Stimulated activated CD4-positive, alpha-beta T cell treated with anti-CD3 and anti-CD28 coated beads, Interleukin-12 subunit alpha, Interleukin-12 subunit beta, amount 100 ng/mL, for 24 hours (primary cell): ENCODE measurements at places on chromosomes 11 and 22.

GRCh38 chr11:8081591-8082250, 710 bp downstream of the TUB start:
- DNase-seq, result no peak

DNA sequence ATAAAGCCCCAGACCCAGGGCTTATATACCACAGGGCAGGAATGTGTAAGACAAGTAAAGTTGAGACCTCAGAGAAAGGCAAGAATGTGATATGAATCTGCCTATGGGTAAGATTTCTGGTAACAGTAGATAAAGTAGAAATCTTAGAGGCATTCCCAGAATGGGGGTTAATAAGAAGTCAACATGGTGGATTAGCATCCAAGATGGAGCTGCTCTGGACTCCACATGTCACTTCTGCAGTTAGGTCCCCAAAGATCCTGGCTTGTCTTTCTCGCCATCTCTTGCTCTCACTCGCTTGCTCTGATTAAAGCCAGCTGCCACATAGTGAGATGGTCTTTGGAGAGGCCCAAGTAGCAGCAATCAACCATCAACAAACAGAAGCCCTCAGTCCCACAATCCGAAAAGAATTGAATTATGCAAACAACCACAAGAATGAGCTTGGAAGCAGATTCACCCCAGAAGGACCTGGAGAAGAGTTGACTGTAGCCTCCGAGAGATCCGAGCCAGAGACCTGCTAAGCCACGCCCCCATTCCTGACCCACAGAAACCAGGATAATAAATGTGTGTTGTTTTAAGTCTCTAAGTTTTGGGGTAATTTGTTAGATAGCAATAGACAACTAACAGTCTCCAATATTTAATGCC, 5.4 kb upstream of the C11orf86 start:
- no peak for DNase-seq

GRCh38 chr11:83044958-83045712, 26.6 kb downstream of the RAB30 start:
- no peak for DNase-seq

DNA sequence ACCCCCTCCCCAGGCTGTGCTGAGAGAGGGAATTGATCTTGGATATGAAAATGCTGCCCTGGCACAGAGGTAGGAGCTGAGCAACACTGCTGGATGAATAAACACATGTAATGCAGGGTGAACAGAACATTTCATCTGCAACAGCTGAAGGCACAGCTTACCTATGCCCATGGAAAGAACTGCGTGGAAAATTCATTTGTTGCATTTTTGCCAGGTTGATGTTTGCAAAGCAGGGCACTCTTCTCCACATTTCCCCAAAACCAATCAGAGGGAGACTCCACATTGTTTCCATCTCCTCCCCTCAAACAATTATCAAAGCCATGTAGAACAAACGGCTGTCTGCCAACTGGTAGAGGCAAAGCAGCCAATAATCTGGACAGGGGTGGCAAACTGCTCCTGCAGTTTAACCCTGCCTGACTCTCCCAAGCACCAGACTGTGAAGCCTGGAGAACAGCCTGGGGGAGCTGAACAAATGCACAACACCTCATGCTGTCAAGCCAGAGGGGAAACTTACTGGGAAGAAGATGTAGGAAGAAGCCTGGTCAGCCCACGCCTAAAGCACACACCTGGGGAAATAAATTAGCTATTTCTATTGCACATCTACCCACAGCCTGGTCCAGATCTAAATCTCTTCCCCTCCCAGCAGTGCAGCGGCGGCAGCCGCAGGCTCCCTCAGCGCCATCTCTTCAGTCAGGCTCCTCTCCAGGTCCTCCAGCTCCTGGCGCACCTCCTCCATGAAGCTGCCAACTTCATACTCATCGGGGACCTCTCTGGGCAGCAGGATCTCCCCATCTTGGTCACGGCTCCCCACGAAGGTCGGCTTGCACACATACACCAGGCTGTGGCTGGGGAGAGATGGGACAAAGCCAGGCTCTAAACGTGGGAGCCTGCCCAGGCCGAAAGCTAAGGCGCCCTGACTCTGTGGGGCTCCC, 44.3 kb downstream of the DKK3 start:
- no peak for DNase-seq

GRCh38 chr11:44861849-44862557, 88.7 kb downstream of the TP53I11 start:
- DNase-seq, result peak; percentile 83

DNA sequence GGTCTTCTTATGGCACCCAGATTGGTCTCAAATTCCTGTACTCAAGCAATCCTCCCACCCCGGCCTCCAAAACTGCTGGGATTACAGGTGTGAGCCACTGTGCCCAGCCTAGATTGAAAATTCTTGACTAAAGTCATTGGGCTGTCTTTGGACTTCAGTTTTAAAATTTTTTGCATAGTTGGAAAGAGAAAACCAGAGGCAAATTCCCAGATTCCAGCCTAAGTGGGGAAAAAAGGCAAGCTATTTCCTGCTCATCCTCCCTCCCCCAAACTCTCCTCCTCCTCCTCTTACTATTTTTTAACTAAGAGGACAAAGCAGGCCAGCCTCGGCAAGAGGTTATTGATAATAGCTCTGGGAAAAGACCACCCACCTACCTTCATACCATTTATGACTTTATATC, 78.6 kb upstream of the CLMP start:
- DNase-seq, result no peak

DNA sequence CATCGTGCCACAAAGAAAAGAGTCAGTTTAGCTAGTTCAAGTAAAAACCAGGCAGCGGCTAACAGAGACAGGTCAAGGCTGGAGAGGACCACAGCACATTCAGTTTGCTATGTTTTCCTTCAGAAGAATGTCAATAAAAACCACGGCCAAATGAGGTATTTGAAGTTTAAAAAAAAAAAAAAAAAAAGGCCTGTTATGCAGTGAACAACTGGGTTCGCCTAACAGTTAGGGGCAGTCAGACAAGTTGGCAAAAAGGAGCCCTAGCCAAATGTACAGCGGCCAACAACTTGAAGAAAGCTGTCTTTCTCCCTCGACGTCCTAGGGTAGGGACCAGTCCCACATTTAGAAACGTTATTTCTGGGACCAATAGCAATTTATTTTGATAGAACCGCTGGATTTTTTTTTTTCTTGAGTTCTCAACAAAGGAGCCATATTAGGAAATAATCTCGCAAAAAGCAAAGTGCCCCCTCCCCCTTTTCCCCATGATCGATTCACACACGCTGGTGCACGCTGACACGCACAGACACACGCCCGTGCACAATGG, 237.8 kb downstream of the TTC28 start:
- DNase-seq, result no peak

DNA sequence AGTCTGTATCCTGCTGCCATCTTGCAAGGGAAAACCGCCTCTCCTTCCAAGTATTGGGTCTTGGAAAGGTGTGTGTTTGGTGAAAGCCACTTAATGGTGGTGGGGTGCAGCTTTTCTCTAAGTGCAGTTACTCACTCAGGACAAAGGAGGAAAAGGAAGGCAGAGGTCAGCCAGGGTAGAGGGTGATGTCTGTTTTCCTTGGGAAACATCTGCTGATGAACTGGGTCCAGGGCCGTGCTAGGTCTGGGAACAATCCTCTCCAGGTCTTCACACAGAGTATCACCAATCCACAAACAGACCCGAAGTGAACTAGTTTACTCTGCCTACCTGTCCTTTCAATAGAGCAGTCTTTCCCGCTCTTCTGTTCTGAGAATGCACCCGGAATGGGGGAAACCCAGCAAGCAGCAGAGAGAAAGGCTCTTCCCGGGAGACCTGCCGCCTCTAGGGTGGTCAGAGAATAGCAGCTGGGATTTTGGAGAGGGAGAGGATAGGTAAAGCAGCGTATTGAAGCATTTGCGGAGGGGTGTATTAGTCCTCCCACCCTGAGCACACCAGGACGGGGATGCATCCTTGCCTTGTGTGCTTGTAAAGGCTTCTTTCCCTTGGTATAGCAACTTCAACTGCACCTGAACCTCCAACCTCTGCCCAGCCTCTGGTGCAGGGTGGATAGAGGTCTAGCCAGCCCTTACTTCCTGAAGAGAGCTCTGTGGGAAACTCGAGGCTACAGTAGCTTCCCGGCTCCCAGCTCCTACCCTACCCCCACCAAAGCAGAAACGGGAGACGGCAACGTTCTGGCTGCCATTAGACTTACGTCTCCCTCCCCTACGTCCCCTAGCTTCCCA, 20.7 kb downstream of the LHFPL7 start:
- no peak for DNase-seq

- no peak for DNase-seq
Measured at GRCh38 chr22:47807506-47807905, 1045.1 kb downstream of the TBC1D22A start.

- DNase-seq, result no peak
Measured at GRCh38 chr11:57154739-57155138, 27.0 kb upstream of the LRRC55 start.

DNA sequence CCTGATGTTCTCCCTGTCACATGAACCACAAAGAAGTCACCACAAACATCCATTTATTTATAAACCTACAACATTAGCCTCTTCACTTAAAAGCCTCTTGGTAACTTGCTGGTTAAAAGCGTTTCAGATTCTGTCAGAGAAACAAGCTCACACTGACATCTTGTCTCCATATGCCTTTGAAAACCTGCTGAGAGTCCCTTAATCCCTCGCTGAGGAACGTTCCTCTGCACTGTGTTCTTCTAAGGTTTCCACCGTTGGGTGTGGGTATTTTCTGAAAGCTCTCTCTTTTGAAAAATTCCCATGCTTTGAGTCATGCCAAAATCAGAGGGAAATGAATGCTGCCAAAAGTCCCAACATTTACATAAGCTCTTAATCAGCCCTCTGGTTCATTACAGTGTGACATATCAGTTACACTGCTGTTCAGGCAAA, 149.8 kb downstream of the CCDC34 start:
- DNase-seq, result no peak

DNA sequence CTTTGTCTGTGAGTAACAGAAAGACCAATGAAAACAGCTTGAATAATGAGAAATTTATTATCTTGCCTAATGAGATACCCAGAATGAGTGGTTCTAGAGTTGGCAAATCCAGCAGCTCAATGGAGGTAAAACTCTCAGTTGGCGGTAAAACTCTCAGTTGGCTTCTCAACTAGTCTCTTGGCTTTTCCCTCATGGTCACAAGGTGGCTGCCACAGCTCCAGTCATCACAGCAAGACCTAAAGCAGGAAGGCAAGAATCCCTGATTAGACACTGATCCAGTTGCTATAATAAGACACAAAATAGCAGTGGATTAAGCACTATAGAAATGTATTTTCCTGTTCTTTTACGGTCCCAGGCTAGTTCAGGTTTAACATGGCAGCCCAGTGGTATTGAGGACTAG, 37.5 kb upstream of the TSPAN18 start:
- no peak for DNase-seq

DNA sequence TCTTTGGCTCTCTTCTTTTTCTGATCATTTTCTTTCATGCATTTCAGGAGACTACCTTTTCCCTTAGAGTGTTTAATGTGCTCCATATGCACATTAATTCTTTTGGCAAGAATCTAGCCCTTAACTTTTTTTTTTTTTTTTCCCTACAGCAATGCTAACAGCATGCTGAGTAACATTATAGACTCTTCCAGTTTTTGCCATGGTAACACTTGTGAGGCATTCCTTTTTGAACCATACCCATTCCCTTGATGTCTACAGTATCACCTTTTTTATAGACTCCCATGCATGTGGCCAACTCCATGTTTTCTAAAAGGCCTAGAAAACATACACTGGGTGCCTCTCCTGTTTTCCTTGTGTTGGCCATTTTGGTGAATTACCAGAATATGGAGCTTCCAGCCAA, 2.9 kb upstream of the MRPL17 start:
- no peak for DNase-seq

DNA sequence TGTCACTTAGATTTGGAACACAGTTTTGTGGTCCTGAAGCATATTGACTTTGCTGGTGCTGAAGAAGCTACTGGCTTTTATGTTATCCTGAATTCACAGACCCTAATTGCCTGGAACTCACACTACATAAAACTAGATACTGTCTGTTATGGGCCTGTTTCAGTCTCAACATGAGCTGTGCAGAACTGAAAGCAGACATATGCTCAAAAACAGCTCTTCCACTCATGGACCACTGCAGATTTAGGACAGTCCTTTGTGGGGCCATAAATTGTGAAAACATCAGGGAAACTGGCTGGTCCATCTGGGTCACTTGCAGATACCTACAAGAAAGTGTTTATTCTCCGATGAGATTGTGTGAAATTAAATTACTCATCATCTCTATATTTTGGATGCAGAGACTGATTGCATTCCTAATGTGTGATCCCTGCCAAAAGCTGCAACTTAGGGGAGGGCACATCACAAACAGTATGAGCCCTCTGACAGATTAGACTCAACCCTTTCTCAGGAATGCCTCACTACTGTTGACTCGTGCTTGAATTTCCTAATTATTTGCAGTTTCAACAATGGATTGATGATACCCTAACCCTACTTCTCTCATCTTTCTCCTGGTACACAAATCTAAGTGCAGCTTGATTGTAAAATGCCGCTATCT, 10.2 kb upstream of the CLNS1A start:
- no peak for DNase-seq

DNA sequence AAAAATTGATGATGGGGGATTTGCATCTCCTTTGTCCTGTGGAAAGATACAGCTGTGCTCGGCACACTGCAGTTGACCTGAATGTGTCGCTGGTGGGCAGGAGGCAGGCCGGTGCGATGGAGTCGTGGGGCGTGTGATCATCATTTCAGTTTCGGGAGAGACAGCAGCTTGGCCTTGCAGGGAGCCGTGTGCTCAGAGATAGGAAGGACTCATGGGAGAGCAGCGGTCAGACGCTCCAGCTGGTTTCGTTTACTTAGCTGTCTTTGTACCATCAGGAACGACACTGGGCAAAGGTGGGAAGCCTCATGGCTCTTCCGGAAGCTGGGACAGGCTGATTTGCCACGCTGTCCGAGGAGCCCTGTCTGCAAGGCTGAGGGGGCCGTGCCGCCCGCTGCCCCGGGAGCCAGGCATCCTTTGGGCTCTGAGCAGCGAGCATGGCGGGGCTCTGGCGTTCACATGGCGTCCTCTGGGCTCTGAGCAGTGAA, 32.7 kb downstream of the GRAMD4 start:
- DNase-seq, result no peak

DNA sequence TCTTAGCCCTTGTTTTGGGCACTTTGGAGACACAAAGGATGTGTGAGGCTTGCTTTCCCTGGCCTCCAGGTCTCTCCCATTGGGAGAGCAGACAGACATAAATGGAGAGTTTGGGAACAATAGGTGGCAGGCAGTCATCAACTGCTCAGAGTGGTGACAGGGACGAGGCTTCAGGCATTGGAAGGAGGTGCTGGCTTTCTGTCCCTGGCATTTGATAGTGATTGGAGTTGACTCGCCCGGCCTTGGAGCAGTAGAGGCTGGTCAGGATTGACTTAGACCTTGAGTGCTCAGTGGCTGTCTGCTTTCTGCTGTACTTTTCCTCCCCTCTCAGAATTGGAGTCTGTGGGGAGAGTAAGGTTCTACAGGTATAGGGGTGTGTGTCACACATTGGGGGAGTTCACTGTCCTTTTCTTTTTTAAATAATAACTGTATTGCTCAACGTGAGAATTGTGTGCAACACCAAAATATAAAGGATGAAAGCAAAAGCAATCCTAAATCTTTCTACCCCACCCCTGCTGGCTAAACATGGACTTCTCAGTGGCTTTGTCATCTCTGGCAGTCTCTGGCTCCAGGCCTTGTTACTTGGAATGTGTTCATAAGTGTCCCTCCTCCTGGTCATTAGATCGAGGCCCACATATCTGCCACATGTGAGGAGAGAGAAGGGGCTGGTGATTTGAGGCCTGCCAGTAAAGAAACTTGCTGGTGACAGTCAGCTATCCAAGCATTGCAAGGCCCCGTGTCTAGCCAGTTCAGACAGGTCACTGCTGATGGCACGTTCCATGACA, 21.1 kb downstream of the SHISA8 start:
- no peak for DNase-seq

GRCh38 chr22:44400763-44401060, 88.0 kb upstream of the SHISAL1 start:
- no peak for DNase-seq
